ENCODE measurements at places on chromosomes 5 and 9.

DNA sequence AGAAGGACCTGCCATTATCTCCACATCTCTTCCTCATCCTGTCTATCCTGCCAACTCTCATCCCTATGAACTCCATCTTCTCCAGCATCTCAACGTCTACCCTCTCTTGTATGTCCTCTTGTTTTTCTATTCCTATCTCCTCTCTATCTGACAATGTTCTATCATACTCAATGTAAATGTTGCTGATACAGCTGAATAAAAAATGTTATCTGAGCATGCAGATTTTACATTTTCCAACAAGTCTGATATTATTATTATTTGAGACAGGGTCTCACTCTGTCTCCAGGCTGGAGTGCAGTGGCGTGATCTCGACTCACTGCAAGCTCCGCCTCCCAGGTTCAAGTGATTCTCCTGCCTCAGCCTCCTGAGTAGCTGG lies 56.0 kb upstream of the RAI14 start:
- DNase-seq: no peak

GRCh38 chr5:98929710-98930298 lies 997 bp upstream of the CHD1 start:
- no peak for DNase-seq

- no peak for DNase-seq
Observed at GRCh38 chr9:1839909-1840308, 175.2 kb upstream of the SMARCA2 start.

GRCh38 chr5:152403046-152403445 lies 2.0 kb downstream of the NMUR2 start:
- DNase-seq: no peak

GRCh38 chr9:22102146-22103053 lies 93.3 kb upstream of the CDKN2B start:
- no peak for DNase-seq

DNA sequence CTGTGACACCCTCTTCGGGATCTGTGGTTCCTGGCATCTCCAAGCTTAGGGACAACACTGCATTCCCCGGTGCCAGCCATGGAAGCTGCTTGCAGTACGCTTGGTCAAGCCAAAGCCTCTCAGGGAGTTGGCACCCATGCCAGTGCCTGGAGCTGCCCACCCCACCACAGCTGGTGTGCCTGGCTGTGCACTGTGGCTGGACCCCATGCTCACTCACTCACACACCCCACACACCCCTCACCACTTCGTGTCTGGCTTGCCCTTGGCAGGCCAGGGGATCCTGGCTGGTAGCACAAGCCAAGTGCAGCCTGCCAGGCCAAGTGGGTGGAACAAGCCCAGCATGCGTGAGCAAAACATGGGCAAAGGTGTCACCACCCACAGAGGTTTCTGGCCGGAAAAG lies 324.5 kb upstream of the PTGER4 start:
- no peak for DNase-seq

GRCh38 chr9:8858596-8859161 lies 1059.1 kb upstream of the DMAC1 start:
- no peak for DNase-seq

DNA sequence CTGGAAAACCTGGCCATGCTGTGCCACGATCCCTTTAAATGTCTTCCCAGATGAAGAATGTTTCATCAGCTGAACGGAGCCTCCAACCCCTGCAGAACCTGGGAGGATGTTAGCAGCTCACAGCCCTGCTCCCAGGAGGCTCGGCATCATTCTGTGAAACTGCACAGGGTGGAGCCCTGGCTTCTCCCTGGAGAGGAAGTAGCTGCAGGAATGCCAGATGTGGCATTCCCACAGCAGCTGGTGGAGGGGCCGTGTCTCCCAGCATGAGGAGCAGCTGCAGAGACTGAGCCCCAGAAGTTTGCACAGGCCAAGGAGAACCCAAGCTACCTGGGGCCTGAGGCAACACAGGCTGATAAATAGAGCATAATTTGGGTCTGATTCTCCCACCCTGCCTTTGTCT lies 165.8 kb upstream of the MAP3K1 start:
- no peak for DNase-seq

DNA sequence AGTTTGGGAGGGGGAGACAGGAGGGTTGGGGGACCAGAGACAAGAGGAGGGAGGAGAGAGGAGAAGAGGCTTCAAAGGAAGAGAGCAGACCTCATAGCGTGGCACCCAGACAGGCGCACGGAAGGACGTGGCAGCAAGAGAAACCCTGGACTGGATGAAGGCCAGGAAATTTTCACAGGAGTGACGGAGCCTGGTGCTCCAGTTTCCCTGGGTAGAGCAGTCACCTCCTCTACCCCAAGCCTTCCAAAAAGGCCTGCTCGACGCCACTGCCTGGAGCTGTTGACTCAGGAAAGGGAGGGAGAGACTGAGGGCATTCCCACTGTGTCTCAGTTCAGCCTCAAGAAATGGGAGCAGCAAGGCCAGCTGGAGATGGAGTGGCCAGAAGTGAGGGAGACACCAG lies 19.3 kb downstream of the AK8 start:
- DNase-seq: no peak

GRCh38 chr9:78472111-78472510 lies 175.2 kb downstream of the PSAT1 start:
- DNase-seq: no peak

DNA sequence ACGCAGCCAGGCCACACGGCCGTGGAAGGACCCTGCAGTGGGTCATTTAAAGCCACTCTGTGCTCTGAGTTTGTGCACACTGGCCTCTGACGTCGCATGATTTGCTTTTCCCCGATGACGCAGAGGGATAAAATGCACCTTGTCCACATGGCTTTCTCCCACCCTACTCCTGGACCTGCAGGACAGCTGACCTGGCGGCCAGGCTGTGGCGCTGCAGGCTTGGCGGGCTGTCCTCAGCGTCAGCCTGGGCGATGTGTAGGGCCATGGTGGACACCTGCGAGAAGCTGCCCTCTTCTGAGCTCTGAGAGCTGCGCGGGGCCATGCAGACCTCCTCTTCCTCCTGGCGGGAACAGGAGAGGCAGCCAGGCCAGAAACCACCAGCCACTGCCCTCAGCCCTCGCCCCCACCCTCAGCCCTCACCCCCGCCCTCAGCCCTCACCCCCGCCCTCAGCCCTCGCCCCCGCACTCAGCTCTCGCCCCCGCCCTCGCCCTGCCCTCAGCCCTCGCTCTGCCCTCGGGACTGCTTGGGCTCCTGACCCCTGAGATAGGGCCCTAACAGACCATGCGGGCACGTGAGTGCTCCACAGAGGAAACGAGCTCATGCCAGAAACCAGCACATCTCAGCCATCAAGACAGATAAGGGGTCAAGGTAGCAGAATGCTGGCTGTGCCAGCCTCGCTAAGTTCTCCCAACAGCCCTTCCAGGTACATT lies 20.0 kb upstream of the SCGB3A1 start:
- DNase-seq: no peak

DNA sequence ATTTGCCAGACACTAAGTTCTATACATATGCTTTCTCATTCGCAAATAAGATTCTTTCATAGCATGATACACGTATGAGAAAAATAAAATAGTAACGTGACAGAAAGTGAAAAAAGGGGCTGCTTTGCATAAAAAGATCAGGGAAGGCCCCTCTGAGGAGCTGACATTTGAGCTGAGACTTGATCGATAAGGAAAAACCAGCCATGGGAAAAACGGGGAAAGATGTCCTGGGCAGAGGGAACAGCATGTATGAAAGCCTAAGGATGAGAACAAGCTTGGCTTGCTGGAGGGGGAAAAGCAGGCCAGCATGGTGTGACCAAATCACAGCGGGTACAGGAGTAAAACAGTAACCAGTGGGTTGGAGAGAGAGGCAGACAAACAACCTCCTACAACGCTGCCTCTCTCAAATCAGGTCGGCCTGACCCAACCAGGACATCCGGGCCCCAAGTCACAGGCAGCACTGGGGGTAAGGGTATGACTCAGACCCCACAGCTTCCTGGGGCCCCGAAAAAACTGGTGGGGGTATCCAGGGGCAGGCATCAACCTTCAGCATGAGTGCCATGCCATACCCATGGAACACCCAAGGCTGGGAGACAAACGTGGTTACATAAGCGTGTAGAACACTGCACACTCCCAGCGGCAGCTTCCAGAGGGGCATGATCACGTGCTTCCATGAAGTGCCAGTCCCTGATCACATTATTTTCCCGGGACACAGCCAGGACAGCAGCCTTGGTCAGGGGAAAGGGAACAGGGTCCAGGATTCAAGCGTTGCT lies 2.2 kb downstream of the TNIP1 start:
- no peak for DNase-seq

- DNase-seq: no peak
Observed at GRCh38 chr9:83520292-83520691, 17.9 kb downstream of the FRMD3 start.

DNA sequence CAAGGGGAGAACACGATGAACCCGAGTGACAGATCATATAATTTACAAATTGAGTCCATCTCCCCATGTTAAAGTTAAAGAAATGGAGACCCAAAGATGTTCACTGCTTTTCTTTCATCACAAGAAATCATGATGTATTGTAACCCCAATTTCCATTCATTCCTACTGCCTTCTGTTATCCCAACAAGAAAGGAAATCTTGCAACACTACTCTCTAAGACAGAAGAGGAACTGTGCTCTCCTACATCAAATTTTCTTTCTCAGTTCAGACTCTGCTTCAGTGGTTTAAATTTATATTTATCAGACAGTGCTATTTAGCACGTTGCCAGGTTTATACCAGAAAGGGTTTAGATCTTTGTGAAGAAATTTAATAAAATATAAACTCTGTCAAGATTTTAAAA lies 83.8 kb upstream of the RASA1 start:
- DNase-seq: no peak

DNA sequence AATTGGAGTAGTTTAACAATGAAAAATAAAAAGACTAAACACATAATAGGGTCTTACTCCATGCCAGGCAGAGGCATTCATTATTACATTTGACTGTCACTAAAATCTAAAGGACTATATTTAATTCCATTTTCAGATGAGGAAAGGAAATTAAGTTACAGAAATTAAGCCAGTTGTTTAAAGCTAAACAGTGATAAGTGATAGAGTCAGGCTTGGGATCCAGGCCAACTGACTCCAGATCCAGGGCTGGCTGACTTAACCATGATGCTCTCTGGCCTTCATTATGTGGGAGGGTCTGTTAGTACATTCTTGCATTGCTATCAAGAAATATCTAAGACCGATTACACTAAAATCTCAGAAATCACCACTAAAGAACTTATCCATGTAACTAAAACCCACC lies 107.2 kb downstream of the ARHGEF28 start:
- no peak for DNase-seq

GRCh38 chr5:159478950-159479349 lies 148.7 kb upstream of the IL12B start:
- DNase-seq: no peak

DNA sequence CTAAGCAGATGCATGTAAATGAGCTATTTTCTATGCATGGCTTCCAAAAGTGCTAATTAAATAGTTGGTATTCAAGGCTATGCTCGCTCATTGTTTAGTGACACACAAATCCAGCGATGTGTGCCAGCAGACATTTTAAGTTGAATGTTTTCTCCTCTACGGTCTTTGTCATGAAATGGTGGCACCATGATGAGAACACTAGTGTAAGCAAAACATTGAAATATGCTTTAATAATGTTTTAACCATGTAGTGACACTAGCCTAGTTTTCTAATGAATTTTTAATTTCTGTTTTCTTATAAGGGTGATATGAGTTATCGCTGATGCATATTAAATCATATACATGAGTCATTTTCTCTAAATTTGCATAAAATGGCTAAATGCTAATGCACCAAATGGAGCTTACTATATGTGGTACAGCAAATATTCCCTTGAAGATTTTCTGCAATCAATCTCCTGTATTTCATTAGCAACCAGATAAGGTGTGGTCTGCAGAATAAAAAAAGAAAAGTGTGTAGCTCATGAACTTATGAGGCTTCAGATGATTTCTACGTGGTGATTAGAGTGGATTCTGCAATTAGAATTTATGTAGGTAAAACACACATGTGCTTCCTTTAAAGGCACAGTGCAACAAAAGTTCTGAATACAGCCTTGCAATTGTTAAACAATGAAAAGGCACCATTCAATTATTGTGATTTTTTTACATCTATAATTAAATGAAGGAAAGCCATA lies 226.6 kb downstream of the MEF2C start:
- DNase-seq: no peak

DNA sequence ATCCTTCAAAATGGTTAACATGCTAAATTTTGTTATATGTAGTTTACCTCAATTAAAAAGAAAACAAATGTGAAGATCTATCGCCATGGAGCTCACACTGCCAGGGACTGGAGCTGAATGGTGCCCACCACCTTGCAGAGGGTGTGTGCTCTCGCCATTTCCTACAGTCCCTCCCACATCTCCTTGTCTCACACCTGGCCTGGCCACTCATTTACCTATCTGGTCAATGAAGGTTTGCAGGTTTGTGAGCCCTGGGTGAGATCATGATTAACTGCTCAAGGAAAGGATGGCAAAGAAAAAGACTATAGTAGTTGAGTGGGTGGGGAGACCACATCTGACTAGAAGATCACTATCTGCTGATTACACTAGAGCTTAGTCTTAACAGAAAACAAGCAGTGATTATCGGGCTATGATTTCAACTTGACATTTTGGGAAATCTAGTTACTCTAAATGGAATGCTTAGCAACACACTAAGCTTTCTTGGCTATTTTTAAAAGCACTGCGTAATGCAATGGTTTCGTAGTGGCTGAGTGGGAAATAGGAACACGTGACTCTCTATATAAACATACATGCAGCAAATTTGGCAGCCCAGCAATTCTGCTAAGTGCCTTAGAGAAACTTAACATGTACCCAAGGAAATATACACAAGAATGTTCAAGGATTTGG lies 27.3 kb downstream of the PUM3 start:
- DNase-seq: no peak

DNA sequence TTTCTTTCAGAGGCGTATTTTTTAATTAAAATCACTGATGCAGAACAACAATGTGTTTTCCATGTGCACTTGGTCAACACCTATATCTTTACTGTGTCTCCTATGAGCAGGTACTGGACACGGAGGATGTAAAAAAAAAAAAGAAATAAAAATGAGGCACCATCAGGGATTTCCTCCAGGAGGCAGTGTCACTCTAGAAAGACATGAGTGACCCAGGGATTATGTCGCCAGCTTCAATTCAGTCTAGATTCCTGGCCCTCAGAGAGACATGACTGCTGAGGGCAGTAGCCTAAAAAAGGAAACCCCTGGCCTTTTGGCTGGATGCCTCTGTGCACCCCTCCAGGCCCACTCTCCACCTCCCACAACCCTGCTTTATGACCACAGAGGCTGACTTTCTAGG lies 18.3 kb upstream of the IL33 start:
- DNase-seq: no peak

DNA sequence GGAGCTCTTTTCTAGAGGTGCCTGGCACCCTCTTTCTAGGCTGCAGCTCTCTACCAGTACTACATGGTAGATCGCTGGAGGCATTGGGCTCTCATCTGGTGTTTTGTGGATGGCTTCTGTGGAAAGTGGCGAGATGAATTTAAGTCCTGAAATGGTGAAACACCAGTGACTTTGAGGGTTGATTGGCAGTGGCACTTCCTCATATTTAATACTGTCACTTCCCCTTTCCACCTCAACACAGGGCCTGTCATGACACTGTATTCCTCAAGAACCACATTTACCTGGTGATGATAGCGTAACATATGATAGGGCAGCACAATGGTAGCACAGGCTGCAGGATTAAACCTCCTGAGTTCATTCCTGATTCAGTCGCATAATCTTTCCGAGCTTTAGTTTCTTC lies 132.1 kb downstream of the KDM4C start:
- DNase-seq: no peak
